ENCODE measurements at places on chromosomes 11 and 22.

GRCh38 chr22:19497245-19497644, 17.5 kb downstream of the CDC45 start:
- DNase-seq = no peak

DNA sequence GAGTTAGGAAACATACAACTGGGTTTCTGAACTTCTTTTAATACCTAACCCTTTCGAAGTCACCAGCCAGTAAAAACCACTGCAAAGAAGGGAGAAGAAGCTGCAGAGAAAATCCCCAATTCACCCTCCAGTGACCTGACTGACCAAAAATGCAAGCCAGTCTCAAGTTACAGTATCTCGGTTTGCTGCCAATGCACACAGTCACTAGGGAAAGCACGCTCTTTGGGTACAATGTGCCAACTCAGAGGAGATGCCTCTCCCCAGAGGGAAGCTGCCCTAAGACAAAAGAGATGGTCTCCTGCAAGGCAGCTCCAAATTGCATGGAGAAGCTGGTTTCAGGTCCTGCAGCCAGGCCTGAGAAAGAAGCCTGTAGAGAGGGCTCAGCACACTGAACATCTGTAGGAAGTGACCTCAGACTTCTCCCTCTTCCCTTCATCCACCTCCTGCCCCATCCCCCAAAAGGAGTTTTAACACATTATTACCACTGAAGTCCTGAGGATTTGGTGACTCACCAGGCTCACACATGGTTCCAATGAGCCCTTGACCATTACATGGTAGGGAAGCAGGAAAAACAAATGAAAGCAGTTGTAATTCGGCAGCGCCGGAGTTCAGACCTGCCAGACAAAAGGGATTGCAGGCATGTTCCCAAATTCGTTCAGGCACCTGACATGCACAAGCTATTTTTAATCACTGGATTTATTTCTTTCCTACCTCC, 90.1 kb downstream of the ETS1 start:
- no peak for DNase-seq

DNA sequence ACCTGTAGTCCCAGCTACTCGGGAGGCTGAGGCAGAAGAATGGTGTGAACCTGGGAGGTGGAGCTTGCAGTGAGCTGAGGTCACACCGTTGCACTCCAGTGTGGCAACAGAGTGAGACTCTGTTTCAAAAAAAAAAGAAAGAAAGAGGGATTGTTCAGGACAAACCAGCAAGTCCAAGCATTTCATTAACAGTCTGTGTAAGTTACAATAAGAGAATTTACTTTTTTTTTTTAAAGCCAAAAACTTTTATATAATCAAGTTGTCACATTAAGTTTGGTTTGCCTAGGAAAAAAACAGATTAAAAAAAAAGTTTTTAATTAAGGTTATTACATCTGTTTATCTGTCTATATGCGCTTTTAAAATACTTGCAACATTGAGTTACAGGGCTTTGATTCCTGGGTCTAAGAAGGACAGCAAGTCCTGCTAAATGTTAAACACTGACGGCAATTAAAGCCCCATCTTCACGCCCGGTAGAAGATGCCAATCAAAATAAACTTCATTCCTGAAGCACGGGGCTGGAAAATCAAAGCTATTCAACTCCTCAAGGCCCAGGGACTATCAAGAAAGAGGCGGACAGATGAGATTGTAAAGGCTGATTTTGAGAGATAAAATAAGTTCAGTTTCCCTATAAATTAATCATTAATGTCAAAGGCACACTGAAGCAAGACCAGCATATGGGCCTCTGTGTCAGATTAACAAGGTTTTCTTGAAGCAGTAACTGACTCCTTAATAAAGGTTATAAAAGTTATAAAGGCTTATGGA, 10.7 kb downstream of the TMEM138 start:
- no peak for DNase-seq

DNA sequence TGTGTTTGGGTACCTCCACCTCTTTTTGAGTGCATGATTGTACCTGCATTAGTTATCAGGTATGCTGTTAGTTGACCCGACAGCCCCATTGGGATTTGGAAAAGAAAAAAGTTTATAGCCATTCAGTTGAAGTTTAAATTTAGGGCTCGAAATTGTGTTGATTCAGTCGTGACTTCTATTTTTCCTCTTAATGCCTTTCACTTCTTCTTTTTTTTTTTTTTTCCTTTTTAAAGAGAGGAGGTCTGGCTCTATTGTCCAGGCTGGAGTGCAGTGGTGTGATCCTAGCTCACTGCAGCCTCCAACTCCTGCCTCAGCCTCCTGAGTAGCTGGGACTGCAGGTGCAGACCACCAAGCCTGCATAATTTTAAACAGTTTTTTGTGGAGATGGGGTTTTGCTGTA, 2.3 kb downstream of the STT3A start:
- DNase-seq = no peak

DNA sequence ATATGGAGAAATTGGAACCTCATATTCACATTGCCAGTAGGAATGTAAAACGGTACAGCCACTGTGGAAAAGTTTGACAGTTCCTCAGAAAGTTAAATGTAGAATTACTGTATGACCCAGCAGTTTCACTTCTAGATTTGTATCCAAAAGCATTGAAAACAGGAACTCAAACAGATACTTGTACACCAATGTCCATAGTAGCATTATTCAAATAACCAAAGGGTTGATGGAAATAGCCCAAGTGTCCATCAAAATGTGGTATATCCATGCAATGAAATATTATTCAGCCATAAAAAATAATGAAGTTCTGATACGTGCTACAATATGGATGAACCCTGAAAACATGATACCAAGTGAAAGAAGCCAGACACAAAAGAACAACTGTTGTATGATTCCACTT, 17.8 kb downstream of the PRRG4 start:
- DNase-seq = no peak

DNA sequence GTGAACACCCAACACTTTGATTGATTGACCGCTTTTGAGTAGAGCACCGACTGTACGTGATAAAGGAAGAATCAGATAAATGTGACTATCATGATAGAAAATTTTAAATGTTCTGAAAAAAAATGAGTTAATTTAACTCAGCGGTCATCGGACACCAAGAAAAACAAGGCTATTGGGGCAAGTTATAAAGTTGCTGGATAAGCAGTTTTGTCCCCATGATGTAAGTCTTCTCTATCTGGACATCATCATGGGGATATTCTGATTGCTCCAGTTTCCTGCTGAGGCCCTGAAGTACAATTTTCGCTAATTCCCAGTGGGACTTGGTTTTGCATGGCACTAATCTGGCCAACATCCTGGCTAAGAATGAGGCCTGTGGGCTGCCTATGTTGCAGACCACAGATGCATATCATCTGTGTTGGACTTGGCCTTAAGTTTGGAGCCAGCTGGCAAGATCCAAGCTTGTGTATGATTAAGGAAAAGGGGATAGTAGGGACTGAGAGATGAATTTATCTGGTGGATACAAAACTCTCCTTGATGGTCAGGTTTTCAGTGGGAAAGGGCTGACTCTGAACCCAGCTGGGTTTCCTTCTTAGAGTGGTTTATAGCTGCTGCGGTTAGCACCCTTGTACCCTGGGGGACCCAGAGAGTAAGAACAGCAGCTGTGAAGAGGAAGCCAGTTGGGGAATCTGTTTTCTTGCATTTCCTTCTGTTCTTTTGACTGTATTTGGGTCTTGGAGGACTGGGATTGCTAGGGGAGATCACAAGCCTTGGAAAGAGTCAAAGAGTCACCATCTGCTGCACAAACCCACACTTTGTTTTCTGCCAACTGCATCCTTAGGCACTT, 118.3 kb downstream of the SEZ6L start:
- DNase-seq = no peak

DNA sequence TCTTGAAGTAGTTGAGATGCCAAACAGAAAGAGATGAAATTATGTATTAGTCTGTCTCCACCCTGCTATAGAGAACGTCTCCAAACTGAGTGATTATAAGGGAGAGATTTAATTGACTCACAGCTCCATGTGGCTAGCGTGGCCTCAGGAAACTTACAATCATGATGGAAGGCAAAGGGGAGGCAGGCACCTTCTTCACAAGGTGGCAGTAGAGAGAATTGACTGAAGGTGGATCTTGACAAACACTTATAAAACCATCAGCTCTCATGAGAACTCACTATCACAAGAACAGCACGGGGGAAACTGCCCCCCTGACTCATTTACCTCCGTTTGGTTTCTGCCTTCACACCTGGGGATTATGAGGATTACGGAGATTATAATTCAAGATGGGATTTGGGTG, 794.0 kb downstream of the CNTN5 start:
- peak; percentile 11 for DNase-seq

- DNase-seq = no peak
Measured at GRCh38 chr11:119805663-119806062, 76.7 kb upstream of the NECTIN1 start.

DNA sequence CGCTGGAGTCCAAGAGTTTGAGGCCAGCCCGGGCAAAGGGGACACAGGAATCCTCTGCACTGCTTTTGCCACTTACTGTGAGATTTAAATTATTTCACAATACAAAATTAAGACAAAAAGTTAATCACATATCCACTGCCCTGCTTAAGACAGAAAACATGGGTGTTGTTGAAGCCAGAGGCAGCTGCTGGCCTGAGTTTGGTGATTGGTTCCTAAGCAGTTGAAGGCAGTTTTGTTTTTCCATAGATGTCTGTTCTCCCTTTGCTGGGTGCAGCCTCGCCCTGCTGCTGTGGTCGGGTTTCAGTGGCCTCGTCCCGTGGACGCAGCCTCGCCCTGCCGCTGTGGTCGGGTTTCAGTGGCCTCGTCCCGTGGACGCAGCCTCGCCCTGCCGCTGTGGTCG, 70.2 kb upstream of the PPP6R3 start:
- no peak for DNase-seq

DNA sequence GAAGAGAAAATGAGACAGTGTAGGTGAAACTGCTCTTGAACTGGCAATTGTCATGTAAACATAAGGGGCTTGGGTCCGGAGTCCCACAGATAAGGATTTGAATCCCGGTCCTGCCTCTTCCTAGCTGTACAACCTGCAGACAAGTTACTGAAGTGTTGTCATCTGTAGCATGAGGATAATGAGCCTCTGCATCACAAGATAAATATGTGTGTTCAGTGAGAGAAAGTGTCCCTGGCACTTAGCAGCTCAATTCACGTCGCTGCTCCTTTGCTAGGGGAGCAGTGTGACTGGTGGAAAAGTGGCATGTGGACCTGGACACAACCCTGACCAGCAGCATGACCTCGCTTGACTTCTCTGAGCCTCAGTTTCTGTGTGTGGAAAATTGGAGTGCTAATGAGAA, 73.7 kb upstream of the NECTIN1 start:
- DNase-seq = no peak

GRCh38 chr11:22225190-22225589, 32.3 kb downstream of the ANO5 start:
- no peak for DNase-seq

DNA sequence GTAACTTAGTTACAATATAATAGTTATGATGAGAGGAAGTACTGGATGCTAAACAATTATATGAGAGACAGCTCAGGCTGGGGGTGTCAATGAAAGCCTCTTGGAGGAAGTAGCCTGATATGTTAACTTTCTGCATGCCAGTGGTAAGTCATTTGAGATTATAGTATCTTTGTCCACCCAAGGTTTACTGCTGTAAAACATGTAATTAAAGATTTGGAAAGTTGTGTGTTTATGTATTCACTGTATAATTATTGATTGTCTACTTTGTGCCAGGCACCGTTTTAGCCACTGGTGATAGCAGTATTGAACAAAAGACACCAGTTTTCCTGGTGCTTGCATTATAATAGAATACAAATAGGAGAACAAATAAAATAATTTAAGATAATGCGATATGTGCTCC, 624 bp upstream of the DNAJB7 start:
- DNase-seq = no peak

GRCh38 chr11:130814440-130815096, 101.7 kb downstream of the SNX19 start:
- DNase-seq = no peak

- DNase-seq = no peak
Measured at GRCh38 chr11:121780971-121781370, 328.2 kb upstream of the SORL1-AS1 start.

GRCh38 chr11:64926689-64927088, 2.2 kb downstream of the PPP2R5B start:
- no peak for DNase-seq

GRCh38 chr22:29635734-29636357, 32.4 kb downstream of the NF2 start:
- no peak for DNase-seq

GRCh38 chr22:49128874-49129273, 698.8 kb downstream of the BRD1 start:
- no peak for DNase-seq

GRCh38 chr11:76302996-76303395, 77.9 kb downstream of the THAP12 start:
- no peak for DNase-seq

- DNase-seq = no peak
Measured at GRCh38 chr22:25167834-25168601, 31.6 kb upstream of the CRYBB3 start.

- DNase-seq = no peak
Measured at GRCh38 chr22:50299785-50300619, 7.4 kb downstream of the PLXNB2 start.

GRCh38 chr22:24181088-24181995, at the start of gene SUSD2:
SUSD2 (plus strand) TSS chr22:24181487; CDS start chr22:24181520, 33 bp downstream.
- DNase-seq = peak; percentile 39

DNA sequence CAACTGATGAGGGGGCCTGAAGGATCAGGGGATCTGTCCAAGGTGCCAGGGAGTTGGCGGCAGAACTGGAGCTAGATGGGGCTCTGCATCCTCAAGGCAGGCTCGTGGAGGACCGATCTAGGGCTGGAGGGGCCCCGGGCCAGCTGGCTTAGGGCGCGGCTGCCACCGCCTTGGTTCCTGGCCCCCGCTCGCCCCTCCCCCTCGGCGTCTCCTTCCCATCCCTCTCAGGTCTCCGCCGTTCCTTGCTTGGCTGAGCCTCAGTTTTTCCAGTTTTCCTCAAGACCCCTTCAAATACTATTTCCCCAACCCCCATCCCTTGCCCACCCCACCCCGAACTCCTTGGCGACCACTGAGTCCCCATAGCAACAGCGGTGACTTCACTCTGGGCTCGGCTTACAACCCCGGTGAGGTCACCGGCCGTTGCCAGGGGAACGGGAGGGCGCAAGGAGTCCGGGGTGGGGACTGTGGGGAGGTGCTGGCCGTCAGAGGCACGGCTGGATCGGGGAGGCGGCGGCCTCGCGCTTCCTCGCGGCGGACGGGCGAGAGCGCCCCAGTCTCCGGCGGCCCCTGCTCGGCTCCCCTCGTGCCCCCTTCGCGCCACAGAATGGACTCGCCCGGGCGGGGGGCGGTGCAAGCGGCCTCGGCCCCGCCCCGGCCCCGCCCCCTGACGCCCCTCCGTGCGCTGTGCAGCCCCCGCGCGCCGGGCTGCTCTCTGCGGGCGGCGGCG, 7.5 kb downstream of the FREY1 start:
- peak; percentile 87 for DNase-seq

- peak; percentile 96 for DNase-seq
Measured at GRCh38 chr11:134224710-134225664, 516 bp downstream of the VPS26B start.
